ENCODE measurements at places on chromosomes 16 and 17. TPM values are rescaled to one million over a fixed set of nuclear protein-coding genes. Genes with fewer than 3 reads are reported as not detected.

GRCh38 chr17:79785900-79786810 lies 8.2 kb downstream of the CBX2 start:
- peak; percentile 80 for DNase-seq

GRCh38 chr16:68081861-68082628 lies 3.1 kb upstream of the NFATC3 start:
- DNase-seq, result no peak

Gene LITAFD
- total RNA-seq, result not detected

DNA sequence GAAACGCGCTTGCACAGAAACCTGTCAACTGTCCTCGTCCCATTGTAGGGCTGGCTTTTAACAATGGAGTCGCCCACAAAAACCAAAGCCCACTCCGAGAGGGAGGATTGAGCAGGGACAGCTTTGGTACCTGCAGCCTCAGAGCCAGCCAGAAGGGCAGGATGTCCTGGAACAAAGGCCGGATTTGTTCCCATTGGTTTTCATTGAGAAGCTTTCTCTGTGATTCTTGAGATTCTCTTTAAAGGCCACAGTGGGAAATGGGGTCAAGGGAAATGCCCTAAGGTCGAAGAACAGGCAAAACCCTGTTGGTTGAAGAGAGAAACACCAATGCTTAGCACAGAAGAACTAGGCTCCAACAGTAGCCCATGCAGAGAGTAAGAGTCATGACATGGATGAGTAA lies 65.4 kb downstream of the C16orf78 start:
- peak; percentile 14 for DNase-seq

- peak; percentile 27 for DNase-seq
Observed at GRCh38 chr16:68401871-68402747, 46.2 kb downstream of the SMPD3 start.

GRCh38 chr17:8375738-8376259 lies 705 bp downstream of the KRABD2 start:
- no peak for DNase-seq

- DNase-seq, result no peak
Observed at GRCh38 chr17:63571632-63572310, 21.5 kb downstream of the DCAF7 start.

Gene NAE1
- 47.8 TPM for total RNA-seq

Gene CCL13
- not detected for total RNA-seq

- no peak for DNase-seq
Observed at GRCh38 chr17:80414508-80414802, 512 bp upstream of the ENDOV start.

All from chondrocyte (in vitro differentiated cells).